ENCODE measurements at places on chromosomes 6 and 20.

DNA sequence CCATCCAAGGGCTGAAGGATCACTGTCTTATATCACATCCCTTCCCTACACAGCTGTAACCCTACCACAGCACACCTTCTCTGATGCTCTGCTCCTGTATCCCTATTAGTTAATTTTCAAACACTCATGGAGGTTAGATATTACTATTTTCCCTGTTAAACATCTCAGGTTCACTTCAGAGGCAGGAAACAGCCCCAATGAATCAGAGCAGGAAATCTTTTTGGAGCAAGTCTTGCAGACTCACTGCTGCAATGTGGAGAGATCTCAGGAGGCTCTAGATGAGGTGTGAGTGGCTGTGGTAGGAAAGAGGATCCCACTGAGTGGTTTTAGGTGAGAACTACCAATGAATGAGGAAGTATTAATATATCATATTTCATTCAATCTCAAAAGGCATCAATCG is 19.7 kb upstream of the HTR1B start:
- H3K27me3 ChIP-seq: no peaks in the 10 kb centered on the region
- no peaks in the 10 kb centered on the region for H3K4me1 ChIP-seq
- no peak for DNase-seq
- no peak overlapping the region for H3K4me3 ChIP-seq
- H3K27ac ChIP-seq: no peak overlapping the region

DNA sequence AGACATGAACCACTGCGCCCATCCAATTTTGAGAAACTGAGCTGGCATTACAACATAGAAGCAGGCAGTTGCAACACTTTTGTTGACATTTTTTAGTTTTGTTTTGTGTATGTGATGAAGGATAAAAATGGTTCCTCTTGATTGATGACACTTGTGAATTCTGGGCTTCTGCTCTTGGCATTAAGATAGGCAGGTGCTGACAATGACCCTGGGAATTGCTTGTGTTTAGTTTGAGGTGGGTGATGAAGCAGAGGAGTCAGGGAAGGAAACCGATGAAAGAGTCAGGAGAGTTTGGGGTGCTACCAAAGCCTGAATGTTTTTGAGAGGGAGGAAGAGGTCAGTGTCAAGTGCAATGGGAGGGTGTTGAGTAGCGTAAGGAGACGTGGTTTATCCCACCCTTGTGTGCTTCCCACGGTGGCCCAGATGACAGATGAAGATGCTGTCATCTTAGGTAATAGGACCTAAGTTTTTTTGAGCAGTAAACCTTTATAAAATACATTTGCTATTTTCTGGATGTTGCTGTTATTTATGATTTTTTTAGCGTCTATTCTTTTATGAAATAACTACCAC is 19.4 kb downstream of the CDS2 start:
- no peaks in the 10 kb centered on the region for H3K27me3 ChIP-seq
- H3K36me3 ChIP-seq: no peaks in the 10 kb centered on the region
- H3K27ac ChIP-seq: no peak overlapping the region
- DNase-seq: no peak
- H3K4me3 ChIP-seq: no peak overlapping the region

DNA sequence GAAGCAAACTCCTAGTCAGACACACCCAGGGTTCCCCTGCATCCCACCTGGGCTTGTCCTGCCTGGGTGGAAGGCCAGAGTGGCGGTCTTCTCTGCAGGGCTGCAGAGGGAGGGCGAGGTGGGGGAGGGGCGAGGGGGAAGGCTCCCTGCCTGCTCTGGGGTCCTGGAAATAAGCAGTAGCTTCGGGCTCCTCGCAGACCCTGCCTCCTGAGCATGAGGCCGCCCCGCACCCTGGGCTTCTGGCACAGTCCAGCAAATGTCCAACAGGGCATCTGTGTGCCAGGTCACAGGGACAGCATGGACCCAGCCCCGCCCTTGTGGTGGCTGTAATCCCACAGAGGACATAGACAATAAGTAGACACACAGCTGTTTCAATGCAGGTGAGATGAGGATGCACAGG is 193.8 kb downstream of the TAF4 start:
- no peaks in the 10 kb centered on the region for H3K36me3 ChIP-seq
- no peaks in the 10 kb centered on the region for H3K27me3 ChIP-seq
- DNase-seq: no peak
- H3K4me3 ChIP-seq: no peak overlapping the region
- no peak overlapping the region for H3K27ac ChIP-seq

DNA sequence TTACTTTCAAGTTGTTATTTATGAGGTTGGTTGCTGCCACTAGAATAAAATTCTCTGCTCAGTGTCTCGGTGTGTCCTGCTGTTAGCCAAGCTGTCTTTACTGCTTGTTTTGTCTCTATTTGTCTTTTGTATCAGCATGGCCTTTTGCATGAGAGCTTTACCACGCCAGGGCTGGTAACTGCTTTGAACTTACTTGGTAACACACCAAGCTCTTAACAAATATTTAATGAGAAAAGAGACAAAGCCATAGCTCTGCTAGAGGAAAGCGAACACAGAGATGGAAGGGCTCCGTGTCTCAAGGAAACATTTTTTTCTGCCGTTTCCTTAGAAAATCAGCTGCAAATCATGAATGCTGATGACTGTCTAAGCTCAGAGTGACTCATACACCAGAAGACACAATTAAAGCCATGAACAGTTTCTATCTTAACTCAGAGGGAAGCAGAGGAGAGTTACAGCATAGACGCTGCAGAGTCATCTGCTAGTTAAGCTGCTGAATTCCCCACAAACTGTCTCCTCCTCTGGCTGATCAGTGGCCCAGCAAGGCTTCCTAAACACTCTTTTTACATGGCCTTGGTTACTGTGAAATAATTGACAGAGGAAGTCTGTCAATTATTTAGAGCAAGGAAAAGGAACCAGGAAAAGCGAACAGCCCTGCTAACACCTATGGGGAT is 44.8 kb downstream of the AGPAT4 start:
- peaks cover 6% of the 10 kb centered on the region for H3K4me1 ChIP-seq
- no peaks in the 10 kb centered on the region for H3K36me3 ChIP-seq
- no peak for DNase-seq
- no peak overlapping the region for H3K4me3 ChIP-seq
- no peaks in the 10 kb centered on the region for H3K27me3 ChIP-seq

- H3K27ac ChIP-seq: no peak overlapping the region
- DNase-seq: no peak
- H3K36me3 ChIP-seq: no peaks in the 10 kb centered on the region
- H3K27me3 ChIP-seq: no peaks in the 10 kb centered on the region
- peaks cover 74% of the 10 kb centered on the region for H3K4me1 ChIP-seq
These were observed 23.0 kb downstream of the RALY start for GRCh38 chr20:34016736-34017135.

DNA sequence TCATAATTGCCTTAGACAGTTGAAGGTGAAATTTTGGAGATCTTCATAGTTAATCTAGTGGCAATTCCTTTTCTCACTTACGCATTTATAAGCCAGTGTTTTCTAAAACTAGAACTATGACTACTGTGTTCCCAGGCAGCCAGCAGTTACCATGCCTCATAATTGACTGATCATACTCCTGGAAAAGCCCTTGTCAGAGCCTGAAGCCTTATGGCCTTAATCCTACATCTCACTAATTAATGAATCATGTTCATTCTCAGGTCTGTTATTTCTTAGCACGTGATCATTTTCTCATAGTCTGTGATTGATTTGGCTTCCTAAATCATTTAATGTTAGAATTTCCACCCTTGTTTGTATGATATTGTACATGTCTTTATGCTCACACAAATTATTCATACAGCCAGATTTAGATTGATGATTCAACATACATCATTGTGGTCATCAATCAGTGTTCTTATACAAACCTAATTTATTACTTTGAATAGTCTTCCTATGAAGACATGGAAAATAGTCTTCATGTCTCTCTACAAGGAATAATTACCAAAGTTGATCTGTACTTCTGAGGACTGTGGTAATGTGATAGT is 132.6 kb upstream of the ASCC3 start:
- no peak for DNase-seq
- no peaks in the 10 kb centered on the region for H3K27me3 ChIP-seq
- H3K4me1 ChIP-seq: no peaks in the 10 kb centered on the region
- H3K4me3 ChIP-seq: no peak overlapping the region
- H3K36me3 ChIP-seq: no peaks in the 10 kb centered on the region

- no peak overlapping the region for H3K4me3 ChIP-seq
- H3K27me3 ChIP-seq: no peaks in the 10 kb centered on the region
- no peak overlapping the region for H3K27ac ChIP-seq
These were observed 107.7 kb upstream of the GGTLC1 start for GRCh38 chr20:24096264-24096663.

DNA sequence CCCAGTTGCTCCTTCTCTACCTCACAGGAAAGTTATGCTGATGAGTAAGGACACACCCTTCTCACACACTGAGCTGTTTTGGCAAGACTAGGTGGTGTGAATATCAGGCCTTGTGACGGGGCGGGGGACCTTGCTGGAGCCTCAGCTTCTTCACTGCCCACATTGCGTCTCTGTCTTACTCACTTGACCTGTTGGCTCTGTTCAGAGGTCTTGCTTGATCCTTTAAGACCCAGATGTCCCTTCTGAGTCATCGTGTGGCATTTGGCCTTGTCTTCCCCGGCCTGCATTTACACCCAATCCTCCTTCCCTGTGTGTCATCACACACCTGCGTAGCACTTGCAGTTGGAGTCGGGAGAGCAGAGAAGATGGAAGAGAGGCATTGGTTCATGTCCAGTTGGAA is 8.3 kb upstream of the PRND start:
- no peak for DNase-seq
- H3K36me3 ChIP-seq: no peaks in the 10 kb centered on the region
- no peak overlapping the region for H3K4me3 ChIP-seq
- no peak overlapping the region for H3K27ac ChIP-seq
- no peaks in the 10 kb centered on the region for H3K27me3 ChIP-seq

GRCh38 chr20:62815066-62815991 is 1.5 kb upstream of the COL9A3 start:
- peaks cover 20% of the 10 kb centered on the region for H3K4me1 ChIP-seq
- no peak overlapping the region for H3K27ac ChIP-seq
- peaks cover 44% of the 10 kb centered on the region for H3K27me3 ChIP-seq

DNA sequence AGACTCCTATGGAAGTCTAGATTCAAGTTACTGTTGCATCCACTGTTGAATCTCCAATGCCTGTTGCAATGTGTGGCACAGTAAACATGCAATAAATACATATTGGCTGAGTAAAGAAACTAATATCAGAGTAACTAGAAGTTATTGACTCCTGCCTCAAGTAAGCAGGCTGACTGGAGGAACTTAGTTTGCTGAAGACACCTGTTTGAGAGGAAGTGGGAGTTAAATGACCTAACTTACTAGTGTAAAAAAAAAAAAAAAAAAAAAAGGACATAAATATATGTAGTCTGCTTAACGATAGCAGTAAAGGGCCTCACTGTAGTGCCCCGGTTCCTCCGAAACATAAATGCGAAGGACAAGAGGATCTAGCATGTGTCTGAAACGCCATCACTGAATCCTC is 249.8 kb upstream of the PRDM1 start:
- H3K4me1 ChIP-seq: no peaks in the 10 kb centered on the region
- no peak for DNase-seq
- no peaks in the 10 kb centered on the region for H3K36me3 ChIP-seq
- no peak overlapping the region for H3K27ac ChIP-seq
- no peaks in the 10 kb centered on the region for H3K27me3 ChIP-seq

DNA sequence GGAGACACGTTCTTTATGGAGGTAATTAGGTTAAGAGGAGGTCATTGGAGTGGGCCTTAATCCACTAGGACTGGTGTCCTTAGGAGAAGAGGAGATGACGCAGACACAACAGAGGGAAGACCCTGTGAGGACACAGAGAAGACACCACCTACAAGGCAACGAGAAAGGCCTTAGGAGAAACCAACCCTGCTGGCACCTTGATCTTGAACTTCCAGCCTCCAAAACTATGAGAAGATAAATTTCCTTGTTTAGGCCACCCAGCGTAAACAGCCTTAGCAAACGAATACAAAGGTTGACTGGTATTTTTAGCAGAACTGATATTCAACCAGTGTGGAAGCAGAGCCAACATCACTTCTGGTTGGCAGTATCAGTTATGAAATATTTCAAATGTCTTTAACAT is 75.2 kb downstream of the GFOD1 start:
- H3K27me3 ChIP-seq: no peaks in the 10 kb centered on the region
- peaks cover 74% of the 10 kb centered on the region for H3K4me1 ChIP-seq
- H3K4me3 ChIP-seq: no peak overlapping the region
- no peak for DNase-seq

DNA sequence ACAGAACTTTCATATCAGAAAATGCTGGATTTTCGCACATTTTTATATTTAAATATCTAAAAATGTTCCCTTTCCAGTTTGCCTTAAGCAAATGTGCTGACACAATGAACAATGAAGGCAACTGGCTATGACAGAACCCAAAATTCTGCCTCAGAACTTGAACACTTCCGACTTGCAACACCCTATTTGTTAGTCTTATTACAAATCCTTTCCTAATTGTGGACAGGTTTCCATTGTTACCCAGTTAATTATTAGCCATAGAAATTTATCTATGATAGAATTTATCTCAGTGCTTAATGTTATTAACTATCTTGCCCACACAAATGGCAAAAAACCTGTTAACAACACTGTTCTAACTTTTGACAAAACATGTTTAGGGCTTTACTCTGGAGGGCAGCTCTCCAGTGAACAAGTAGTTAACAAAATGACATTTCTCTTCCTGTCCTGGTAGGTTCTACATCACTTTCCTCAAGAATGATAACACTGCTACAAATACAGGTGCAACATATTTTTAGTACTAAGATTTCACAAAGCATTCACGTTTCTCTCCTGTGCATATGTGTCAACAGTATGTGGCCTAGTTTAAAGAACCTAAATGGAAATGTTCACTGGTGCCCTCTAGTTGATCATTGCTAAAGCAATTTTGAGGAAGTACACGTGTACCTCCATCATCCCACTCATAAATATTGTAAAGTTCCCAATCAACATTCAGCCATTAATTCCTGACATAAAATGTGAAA is 58.4 kb downstream of the HIVEP2 start:
- H3K4me3 ChIP-seq: no peak overlapping the region
- H3K4me1 ChIP-seq: peaks cover 67% of the 10 kb centered on the region
- DNase-seq: no peak
- no peaks in the 10 kb centered on the region for H3K27me3 ChIP-seq
- H3K27ac ChIP-seq: peak overlapping the region; percentile 82

DNA sequence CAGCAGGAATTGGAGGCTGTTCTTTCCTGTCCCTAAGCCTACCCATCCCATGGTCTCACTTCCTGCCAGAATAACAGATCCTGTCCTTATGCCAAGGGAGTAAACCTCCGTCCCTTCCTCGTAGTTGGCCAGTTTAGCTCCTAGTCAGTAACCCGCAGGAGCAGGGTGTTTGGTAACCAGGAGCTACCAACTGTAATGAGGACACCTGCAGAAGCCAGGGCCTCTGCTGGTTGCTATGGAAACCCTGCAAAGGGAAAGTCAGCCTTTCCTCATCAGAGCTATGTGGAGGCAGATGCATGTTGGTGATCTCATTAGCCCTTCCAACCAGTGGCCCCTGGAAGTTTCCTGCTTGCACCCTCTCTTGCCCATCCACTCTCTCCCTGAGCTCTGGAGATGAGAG is 368.2 kb upstream of the SULF2 start:
- no peak for DNase-seq
- H3K27ac ChIP-seq: no peak overlapping the region
- H3K4me1 ChIP-seq: no peaks in the 10 kb centered on the region
- no peak overlapping the region for H3K4me3 ChIP-seq

Measured in gastrocnemius medialis (tissue), 4 donors.